ENCODE measurements at places on chromosomes 3 and 15.

- no peak for DNase-seq
- H3K27me3 ChIP-seq, result no peaks in the 10 kb centered on the region
- H3K4me3 ChIP-seq, result no peak overlapping the region
- no peak overlapping the region for H3K27ac ChIP-seq
- H3K36me3 ChIP-seq, result no peaks in the 10 kb centered on the region
Measured at GRCh38 chr3:194945508-194945907, 259.8 kb downstream of the FAM43A start.

GRCh38 chr3:41569632-41570305 is 370.5 kb downstream of the CTNNB1 start:
- no peaks in the 10 kb centered on the region for H3K4me1 ChIP-seq
- DNase-seq, result no peak
- H3K36me3 ChIP-seq, result no peaks in the 10 kb centered on the region
- H3K27ac ChIP-seq, result no peak overlapping the region
- no peaks in the 10 kb centered on the region for H3K27me3 ChIP-seq
- H3K4me3 ChIP-seq, result no peak overlapping the region

DNA sequence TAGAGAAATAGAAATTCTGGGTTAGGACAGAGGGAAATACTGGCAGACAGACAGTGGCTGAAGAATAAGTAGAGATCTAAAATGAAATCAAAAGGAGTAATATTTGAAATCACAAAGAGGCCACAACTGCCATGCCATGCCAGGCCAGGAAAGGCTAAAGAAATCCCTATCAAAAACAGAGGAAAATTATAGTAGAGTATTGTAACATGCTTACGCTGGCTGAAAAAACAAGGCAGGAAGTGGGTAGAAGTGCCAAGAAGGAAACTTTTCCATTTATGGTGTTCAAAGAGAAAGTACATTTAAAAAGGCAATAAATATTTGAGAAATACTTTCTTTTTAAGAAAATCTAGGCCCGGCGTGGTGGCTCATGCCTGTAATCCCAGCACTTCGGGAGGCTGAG is 415.7 kb downstream of the PLCL2 start:
- H3K27ac ChIP-seq, result no peak overlapping the region
- DNase-seq, result no peak
- H3K27me3 ChIP-seq, result no peaks in the 10 kb centered on the region
- H3K4me1 ChIP-seq, result no peaks in the 10 kb centered on the region
- H3K4me3 ChIP-seq, result no peak overlapping the region
- no peaks in the 10 kb centered on the region for H3K36me3 ChIP-seq

DNA sequence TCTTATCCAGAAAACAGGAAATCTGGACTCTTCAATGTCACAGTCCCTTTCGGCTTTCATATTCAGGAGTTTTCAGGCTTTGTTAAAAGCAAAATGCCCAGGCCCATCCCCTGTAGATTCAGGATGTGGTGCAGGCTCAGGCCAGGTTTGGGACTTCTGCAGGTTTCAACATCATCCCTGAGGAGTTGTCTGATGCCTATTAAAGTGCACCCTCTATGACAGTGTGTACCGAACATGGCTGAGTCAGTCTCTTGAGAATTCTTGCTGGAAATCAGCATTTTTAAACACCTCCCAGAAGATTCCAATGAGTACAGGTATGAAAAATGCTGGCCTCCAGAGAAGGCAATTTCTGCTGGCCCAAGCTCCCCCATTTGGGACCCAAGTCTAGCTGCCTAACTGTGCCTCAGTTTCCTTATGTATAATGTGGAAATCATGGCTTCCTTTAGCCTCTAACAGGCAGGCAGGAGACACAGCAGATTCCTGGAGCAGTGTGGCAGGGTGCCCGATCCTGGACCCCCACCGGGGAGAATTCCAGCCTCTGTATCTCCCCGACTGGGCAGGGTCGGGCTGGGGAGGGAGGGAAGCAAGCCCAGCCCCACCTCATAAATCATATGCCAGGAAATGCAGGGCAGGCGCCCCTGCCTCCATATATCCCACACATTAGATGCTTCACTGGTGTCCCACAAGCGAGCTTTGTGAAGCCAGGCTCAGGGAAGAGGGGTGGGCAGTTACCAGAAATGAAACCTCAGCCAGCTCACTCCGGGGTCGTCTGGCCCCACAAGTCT is 44.4 kb upstream of the SLC6A11 start:
- H3K27ac ChIP-seq, result peak overlapping the region; percentile 60
- no peak overlapping the region for H3K4me3 ChIP-seq
- DNase-seq, result no peak
- peaks cover 14% of the 10 kb centered on the region for H3K4me1 ChIP-seq
- no peaks in the 10 kb centered on the region for H3K36me3 ChIP-seq

- DNase-seq, result peak; percentile 66
- H3K27ac ChIP-seq, result peak overlapping the region; percentile 54
Measured at GRCh38 chr3:58434990-58435389, 1.4 kb upstream of the PDHB start.

DNA sequence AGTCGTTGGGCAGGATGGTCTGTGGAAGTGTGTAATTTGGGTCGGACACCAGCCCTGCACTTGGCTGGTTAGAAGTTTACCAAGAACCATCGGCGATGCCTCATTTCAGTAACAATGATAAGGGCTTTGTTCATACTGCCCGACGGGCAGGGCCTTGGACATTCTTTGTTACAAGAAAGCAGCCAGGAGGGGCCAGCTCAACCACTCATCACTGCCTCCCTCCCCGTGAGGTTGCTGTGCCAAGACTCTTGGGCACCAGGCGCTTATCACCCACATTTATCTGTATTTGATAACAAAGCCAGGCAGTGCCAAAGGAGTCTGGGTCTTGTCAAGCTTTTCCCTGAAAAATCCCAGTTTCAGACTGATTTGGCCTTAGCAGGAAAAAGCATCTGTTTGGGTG is 235.0 kb downstream of the ADAMTS17 start:
- H3K36me3 ChIP-seq, result no peaks in the 10 kb centered on the region
- peaks cover 14% of the 10 kb centered on the region for H3K4me1 ChIP-seq
- no peak overlapping the region for H3K4me3 ChIP-seq
- H3K27me3 ChIP-seq, result no peaks in the 10 kb centered on the region

DNA sequence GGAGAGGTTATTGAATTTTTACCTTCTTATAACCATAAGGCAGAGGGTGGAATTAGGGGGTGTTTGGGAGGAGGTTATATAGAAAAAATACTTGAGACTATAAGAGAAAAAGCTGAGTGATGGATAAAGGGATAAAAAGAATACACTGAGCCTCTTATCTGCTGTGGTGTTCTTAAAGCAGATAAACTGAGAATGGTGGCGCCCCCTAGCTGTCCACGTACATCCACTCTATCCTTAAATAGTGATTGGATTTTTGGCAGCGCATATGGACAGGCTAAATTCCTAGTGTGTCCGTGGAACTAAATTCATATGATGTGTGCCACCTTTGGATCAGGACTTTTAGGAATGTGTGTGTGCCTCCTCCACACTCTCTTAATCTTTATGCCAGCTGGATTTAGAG is 121.1 kb downstream of the OXSM start:
- no peak for DNase-seq
- H3K27me3 ChIP-seq, result no peaks in the 10 kb centered on the region
- no peaks in the 10 kb centered on the region for H3K36me3 ChIP-seq
- no peaks in the 10 kb centered on the region for H3K4me1 ChIP-seq

DNA sequence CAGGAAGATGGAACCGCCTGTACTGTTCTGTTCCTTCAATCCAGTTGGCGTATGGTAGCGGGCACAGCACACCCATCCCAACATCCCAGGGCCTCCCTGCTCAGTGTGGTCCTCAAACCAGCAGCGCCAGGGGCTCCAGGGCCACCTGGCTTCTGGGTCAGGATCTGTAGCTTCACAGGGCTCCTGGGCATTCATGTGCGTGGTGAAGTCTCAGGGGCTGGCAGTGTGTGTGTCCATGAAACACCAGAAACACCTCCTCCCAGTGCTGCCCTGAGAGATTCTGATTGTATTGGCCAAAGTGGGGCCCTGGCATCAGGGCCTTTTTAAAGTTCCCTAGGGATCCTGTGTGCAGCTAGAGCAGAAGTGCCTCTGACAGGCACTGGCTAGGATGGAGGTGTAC is 42.1 kb downstream of the ABTB1 start:
- no peak overlapping the region for H3K27ac ChIP-seq
- no peaks in the 10 kb centered on the region for H3K27me3 ChIP-seq
- no peaks in the 10 kb centered on the region for H3K36me3 ChIP-seq
- DNase-seq, result peak; percentile 19

DNA sequence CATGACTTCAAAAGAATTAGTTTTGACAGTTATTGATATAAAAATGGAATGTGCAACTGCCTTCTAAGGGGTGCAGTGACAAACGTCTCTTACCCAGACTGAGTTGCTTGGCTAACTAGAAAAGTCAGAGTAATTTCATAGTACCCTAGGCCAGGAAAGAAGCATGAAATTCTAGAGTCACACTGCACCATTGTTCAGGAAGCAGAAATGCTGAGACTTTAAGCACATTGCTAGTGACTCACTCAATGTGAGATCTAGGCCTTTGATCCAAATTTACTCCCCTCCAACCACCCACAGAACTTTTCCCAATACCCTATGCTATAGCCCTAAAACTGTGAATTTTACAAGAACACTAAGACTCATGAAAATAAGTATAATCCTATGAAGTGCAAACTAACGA is 110.8 kb downstream of the DUT start:
- H3K27me3 ChIP-seq, result no peaks in the 10 kb centered on the region
- no peak overlapping the region for H3K27ac ChIP-seq
- no peak overlapping the region for H3K4me3 ChIP-seq
- peaks cover 11% of the 10 kb centered on the region for H3K36me3 ChIP-seq
- no peaks in the 10 kb centered on the region for H3K4me1 ChIP-seq
- DNase-seq, result no peak

DNA sequence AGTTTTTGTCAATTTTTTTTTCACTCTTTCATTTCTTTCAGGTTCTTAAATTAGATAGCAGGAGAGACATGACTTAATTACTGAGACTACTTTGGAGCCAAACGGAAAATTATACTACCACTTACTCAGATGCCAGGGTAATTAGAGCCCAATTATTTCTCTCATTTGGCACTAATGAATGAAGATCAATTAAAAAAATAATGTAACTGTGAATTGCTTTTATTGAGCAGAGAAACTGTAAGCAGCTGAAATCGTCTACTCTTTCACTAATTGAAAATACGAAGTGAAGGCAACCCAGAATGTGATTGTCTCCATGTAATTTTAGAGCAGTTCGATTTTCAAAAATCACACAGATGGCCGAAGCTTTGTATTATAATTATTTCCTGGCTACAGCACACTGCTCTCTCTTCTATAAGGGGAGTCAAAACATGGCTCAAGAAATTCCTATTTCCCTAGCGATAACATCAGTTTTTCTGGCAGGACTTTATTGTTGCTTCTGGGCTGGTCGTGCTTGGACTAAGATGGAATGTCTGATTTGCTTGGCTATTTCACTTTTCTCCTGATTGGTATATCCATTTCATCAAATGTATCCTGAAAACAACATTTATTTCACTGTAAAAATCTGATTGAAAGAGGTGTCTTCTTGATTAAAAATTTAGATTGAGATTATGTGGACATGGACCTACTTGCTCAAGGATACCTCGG is 55.8 kb upstream of the PDZRN3 start:
- no peaks in the 10 kb centered on the region for H3K27me3 ChIP-seq
- H3K36me3 ChIP-seq, result no peaks in the 10 kb centered on the region
- peaks cover 4% of the 10 kb centered on the region for H3K4me1 ChIP-seq

DNA sequence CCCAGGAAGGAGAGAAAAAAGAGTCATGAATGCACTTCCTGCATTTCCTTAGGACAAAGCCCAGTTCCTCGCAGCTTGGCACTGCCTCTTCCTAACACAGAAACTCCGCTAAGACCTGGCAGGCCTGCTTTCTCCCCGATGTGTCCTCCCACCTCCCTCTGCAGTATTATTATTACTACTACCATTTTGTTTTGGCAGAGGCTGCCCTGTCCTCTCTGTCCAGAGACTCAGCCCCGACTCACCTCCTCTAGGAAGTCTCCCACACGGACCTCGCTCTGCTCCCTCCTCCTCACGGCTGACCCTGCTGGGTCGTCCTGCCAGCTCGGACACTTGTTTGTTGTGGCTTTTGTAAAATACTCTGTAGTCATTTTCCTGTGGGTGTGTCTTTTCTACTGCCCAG is 107.2 kb upstream of the HACD2 start:
- H3K4me1 ChIP-seq, result peaks cover 9% of the 10 kb centered on the region
- no peaks in the 10 kb centered on the region for H3K36me3 ChIP-seq
- H3K27ac ChIP-seq, result no peak overlapping the region
- no peaks in the 10 kb centered on the region for H3K27me3 ChIP-seq
- DNase-seq, result no peak

- H3K27me3 ChIP-seq, result no peaks in the 10 kb centered on the region
- H3K27ac ChIP-seq, result no peak overlapping the region
- no peak for DNase-seq
Measured at GRCh38 chr3:18740631-18741583, 315.8 kb upstream of the SATB1 start.

Measured in RWPE2 (cell line).